NCI-H1436 (cell line): ENCODE measurements at places on chromosomes 13 and 19.

DNA sequence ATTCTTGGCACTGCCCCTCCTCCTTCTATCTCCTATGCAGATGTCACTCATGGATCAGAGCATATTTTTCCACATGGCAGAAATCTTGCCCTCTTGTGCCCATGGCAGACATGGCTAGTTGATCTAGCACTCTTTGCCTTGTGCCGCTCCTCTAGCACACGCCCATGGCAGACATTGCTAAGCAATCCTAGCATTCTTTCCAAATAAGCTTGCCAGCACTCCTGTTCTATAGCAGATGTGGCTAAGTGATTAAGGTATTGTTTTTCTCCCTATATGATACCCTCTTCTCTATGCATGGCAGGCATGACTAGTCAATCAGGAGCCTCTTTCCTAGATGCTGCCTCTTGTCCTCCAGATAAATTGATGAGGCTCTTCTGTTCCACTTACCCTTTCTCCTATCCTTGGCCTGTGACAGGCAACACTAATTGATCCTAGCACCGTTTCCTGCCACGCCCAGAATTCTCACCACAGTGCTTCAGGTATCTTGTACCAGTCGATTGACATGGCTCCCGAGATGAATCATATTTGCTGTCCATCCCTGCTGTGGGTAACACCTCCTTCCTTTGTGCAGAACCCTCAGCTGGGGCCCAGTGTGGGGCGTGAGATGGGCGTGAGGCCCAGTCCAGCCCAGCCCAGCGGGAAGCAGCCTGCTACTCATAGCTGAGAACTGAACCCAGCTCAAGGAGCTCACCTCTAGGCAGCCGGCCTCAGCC is 26.9 kb downstream of the TMED1 start:
- DNase-seq: no peak

DNA sequence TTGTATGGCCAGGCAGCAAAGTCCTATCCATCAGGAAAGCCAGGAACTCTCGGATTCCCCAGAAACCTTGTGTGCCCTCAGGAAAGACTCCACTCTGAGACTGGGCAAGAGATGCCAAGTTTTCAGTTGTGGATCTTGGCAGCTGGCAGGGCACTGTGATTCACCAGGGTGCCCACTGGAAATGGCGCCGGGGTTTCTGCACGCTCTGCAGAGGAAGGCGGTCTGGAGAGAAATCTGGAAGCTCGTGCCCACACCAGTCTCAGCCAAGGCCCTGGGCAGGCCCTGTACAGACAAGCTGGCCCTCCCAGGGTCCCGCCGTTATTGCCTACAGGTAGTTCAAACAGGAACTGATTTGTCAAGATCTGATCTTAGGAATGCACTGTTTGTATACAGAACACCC is 4.9 kb downstream of the NAPA start:
- DNase-seq: no peak

GRCh38 chr19:13097033-13097462 is 5.6 kb downstream of the LYL1 start:
- no peak for DNase-seq

DNA sequence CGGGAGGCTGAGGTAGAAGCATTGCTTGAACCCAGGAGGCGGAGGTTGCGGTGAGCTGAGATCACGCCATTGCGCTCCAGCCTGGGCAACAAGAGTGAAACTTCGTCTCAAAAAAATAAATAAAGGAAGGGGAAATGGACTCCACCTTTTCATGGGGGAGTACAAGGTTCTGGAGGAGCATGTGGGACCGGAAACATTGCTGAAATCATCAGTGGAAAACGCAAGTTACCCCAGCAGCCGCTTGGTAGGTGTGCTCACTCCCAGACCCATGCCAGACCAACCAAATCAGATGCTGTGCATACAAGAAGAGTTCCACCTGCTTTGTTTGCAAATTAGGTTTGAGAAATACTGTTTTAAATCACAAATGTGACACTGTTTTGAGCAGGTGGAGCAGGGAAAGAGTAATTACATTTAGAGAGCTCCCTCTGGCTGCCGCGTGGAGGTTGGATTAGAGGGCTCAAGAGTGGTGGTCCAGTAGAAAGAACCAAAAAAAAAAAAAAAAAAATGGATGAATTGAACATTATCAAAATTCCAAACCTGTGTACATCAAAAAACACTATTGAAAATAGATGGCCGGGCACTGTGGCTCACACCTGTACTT is 4.9 kb downstream of the ERICH4 start:
- DNase-seq: no peak

DNA sequence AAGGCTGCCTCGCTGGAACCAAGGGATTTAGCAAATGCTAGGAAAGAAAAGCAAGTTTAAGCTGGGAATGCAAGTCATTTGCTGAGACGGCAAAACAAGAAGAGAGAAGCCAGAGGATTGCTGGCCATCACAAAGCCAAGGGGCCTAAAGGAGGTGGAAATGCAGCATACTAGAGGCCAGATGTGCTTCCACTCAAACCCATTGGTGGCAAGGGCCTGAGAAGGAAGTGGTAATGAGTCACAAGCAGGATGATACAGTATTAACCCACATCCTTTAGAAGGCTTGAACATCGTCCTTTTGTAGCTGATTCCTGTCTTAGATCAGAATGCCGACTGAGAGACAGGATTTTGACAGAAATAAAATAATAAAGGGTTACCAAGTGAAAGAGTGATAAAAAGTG is 68.2 kb downstream of the ITGBL1 start:
- no peak for DNase-seq

DNA sequence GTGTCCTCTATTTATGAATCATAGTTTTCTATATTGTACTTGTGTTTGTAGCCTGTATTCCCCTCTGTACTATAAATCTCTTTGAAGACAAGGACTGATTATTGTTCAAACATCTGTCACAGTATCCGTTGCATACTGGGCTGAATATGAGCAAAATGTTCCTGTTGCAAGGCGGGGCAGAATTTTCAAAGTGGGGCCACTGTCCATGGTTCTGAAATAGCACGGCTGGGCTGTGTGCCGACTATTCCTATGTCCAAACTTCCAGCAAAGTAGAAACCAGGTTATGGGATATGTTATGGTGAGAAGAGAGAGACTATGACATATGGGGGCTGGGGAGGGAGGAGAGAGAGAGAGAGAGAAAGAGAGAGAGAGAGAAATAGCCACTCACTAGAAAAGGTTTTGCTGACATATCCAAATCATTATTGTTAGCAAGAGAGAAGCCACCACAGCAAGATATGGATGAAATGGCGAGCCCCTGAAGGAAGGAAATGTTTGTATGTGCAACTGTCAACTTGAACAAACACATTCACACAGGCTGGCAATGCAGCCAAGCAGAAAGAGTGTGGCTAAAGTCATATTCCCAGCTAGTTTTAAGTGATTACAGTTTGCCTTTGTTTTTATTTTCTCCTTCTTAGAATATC is 107.0 kb upstream of the GPR12 start:
- DNase-seq: no peak

GRCh38 chr19:54432144-54432738 is 16.8 kb upstream of the LENG8 start:
- no peak for DNase-seq

GRCh38 chr13:79497064-79497463 is 16.1 kb downstream of the NDFIP2 start:
- DNase-seq: no peak

DNA sequence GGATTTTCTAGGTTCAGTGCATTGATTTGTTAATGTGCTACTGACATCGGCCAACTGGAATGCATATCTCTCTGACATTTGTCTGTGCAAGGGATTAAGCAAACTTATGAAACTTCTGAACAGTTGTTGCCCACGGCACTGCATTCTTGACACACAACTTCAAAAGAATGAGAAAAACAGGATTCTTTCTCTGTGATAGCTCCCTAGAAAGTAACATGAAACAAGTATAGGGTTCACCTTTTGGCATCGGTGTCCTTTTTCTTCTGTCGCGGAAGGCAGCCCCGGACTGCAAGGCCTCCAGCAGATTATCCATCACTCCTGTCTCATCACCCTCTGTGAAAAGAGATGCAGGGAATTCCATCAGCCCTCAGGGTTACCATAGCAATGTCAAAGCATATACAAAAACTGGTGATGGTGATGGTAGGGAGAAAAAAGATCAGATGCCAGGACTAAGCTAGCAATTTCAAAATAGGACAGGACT is 389.2 kb downstream of the DIAPH3 start:
- DNase-seq: no peak

DNA sequence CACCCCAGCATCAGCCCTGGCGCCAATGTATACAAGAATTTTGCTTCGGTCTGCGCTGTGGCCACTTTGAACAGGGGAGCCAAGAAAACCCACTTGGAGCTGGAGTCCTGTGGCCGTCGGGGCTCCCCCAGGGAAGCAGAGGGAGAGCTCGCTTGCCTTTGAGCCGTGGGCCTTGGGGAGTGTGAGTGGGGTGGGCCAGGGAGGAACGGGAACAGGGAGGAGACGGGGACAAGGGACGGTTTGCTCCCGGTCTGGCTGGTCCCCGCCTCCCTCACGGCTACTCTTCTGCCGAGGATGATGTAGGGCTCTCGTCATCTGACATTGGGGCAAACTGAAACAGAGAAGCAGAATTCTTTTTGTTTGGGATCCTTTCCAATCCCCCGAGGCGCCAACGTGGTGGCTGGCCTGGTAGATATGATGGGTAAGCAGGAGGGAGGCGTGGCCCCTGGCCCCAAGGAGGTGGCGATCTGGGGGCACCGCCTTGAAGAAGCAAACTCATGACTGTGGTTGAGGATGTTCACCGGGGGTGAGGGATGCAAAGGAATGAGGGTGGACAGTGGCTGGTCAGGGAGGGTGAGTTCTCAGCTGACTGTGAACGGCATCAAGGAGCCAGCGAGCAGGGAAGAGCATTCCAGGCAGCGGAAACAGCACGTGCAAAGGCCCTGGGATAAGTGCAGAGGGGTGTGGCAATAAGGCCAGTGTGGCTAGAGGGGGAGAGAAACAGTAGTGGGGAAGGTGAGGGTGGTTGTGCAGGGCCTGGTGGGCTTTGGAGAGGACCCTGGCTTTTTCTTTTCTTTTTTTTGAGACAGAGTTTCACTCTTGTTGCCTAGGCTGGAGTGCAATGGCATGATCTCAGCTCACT is 10.9 kb upstream of the SPC24 start:
- no peak for DNase-seq
